ENCODE measurements at places on chromosomes 5 and 9. TPM values are rescaled to one million over a fixed set of nuclear protein-coding genes. Genes with fewer than 3 reads are reported as not detected.

PCA3 gene
- not detected for total RNA-seq

CDX1 gene
- not detected for total RNA-seq

PPP3R2 gene
- total RNA-seq = not detected

PCDHGA9 gene
- 7.1 TPM for total RNA-seq

DMRT3 gene
- not detected for total RNA-seq

BTNL3 gene
- total RNA-seq = not detected

IL9 gene
- not detected for total RNA-seq

PCDHGC5 gene
- total RNA-seq = 4.7 TPM

STPG3 gene
- total RNA-seq = not detected

IL7R gene
- 12.0 TPM for total RNA-seq

CCNJL gene
- 1.1 TPM for total RNA-seq

SHROOM1 gene
- 14.7 TPM for total RNA-seq

SCGB3A2 gene
- not detected for total RNA-seq

TMEM252 gene
- not detected for total RNA-seq

HSPB3 gene
- 5.8 TPM for total RNA-seq

NR2F1 gene
- total RNA-seq = 25.5 TPM
